ENCODE measurements at places on chromosomes 12 and 14.

GRCh38 chr12:31629756-31630732 lies 29.4 kb upstream of the ETFBKMT start:
- DNase-seq = peak; percentile 82

DNA sequence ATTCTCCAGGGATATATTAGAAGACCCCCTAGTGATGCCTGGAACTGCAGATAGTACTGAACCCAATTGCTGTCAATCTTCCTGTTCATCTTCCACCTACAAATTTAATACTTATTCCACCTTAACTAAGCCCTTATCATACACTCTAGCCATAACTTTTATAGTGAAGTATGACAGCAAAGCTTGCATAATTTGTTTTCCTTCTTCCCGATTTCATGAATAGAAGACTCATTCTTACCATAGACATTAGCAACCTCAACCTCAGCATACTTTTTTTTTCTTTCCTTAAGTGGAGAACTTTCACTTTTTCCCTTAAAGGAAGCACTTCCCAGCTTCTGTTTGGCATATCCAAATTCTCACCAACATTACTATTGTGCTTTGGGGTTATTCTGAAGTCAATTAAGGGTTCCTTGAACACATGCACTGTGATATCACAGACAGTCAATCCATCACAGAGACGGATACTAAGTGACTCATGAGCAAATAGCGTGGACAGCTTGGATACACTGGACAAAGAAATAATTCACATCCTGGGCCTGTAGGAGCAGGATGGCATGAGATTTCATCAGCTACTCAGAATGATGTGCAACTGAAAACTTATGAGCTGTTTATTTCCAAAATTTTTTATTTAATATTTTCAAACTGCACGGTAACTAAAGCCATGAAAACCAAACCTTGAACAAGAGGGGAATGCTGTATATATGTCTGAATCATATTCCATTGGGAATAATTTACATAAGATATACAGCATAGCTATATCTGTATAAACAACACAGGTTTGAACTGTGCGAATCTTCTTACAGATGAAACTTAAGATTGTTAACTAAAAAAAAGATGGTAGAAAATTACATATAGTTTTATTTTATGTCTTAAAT lies 63.9 kb downstream of the SYT1 start:
- DNase-seq = peak; percentile 30

- no peak for DNase-seq
Measured at GRCh38 chr12:13817131-13817530, 164.3 kb downstream of the GRIN2B start.

DNA sequence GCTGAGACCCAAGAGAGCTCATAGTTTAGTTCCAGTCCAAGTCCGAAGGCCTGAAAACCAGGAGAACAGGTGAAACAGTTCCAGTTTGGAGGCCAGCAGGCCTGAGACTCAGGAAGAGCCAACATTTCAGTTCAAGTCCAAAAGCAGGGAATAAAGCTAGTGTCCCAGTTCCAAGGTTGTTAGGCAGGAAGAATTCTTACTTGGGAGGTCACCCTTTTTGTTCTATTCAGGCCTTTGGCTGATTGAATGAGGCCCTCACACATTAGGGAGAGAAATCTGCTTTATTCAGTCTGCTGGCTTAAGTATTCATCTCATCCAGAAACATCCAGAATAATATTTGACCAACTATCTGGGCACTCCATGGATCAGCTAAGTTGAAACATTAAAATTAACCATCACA lies 294.6 kb downstream of the PCNX1 start:
- no peak for DNase-seq

DNA sequence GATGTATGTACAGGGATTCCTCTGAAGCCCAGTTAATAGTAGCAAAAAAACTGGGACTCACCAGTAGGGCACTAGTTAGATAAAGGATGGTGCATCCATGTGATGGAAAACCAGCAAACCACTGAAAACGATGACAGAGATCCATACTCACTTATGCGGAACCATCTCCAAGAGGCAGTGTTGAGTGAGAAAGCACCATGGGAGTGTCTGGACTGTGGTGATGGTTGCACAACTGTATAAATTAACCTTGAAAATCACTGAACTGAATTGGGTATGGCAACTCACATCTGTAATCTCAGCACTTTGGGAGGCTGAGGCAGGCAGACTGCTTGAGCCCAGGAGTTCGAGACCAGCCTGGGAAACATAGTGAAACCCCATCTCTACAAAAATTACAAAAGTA lies 53.6 kb upstream of the ZFP36L1 start:
- no peak for DNase-seq

GRCh38 chr12:116879509-116880212 lies 1.6 kb downstream of the HRK start:
- DNase-seq = no peak

- no peak for DNase-seq
Measured at GRCh38 chr12:47166365-47166764, 86.6 kb upstream of the AMIGO2 start.

GRCh38 chr14:63565448-63565847 lies 22.3 kb upstream of the PPP2R5E start:
- DNase-seq = no peak

- DNase-seq = no peak
Measured at GRCh38 chr12:5480218-5480937, 48.5 kb downstream of the NTF3 start.

DNA sequence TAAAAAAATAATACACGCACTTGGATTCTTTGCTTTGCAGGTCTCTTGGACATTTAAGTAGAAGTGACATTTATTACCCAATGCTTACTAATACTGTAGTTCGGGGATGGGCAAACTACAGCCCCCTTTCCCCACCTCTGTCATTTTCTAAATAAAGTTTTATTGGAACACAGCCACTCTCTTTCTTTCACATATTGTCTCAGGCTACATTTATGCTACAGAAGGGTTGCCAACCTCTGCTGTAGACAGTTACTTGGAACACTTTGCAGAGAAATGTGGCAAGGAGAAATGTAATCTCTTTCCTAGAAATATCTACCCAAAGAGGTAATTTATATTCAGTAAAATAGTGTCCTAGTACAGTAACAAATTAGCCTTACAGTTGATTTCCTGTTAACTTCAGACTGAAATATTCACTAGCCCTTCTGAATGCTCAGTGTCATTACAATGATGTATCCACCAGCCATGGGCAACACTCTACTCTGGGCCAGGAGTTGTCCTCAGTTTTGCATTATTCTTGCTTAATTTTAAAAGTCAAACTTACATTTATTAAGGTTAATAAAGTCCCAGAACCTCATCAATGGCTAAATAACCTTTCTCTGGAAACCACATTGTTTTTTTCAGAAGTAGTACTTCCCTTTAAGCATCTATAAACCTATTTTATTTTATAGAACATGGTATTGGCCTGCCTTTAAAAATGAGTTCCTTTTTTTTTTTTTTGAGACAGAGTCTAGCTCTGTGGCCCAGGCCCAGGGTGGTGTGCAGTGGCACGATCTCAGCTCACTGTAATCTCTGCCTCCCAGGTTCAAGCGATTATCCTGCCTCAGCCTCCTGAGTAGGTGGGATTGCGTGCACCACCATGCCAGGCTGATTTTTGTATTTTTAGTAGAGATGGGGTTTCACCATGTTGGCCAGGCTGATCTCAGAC lies 269.6 kb upstream of the AMIGO2 start:
- no peak for DNase-seq

- no peak for DNase-seq
Measured at GRCh38 chr12:84644908-84645307, 267.7 kb downstream of the SLC6A15 start.

DNA sequence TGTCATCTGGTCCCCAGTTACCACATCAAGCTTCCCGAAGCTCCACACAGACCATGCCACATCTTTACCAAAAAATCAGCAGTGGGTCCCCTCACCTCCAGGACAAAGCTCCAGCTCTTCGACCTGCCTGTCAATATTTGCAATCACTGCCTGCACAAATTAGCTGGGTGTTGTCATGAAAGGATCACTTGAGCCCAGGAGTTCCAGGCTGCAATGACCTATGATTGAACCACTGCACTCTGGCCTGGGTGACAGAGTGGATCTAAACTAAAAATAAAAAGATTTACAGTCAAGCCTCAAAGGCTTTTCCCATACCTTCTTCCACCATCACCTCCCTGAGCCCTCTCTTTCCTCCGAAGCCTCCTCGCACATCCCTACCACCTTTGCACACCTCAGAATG lies 7.2 kb downstream of the CD4 start:
- no peak for DNase-seq

- DNase-seq = peak; percentile 53
Measured at GRCh38 chr12:11059784-11060183, 2.3 kb downstream of the TAS2R46 start.

DNA sequence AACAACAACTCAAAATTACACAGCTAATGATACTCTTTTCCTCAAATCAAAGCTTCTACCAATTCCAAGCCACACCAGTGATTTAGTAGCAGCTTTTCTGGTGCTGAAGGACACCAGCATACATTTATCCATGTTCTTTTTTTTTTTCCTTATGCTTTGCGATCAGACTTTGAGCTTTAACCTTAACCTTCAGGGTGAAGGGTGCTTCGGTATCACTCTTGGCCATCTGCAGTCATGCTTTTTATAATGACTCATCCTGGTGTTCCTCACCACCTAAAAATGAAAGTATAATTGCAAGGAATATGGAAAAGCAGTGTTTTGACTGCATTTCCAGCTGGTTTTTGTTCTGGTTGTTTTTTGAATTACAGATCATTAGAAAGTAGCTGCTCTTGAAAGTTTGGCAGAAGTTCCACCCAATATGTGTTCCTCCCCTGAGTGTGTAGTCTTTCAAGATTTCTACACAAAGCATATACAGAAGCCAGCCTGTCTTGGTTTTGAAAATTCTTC lies 1.3 kb upstream of the SLC41A2 start:
- peak; percentile 59 for DNase-seq

GRCh38 chr12:111995782-111996480 lies 17.0 kb downstream of the TMEM116 start:
- no peak for DNase-seq

DNA sequence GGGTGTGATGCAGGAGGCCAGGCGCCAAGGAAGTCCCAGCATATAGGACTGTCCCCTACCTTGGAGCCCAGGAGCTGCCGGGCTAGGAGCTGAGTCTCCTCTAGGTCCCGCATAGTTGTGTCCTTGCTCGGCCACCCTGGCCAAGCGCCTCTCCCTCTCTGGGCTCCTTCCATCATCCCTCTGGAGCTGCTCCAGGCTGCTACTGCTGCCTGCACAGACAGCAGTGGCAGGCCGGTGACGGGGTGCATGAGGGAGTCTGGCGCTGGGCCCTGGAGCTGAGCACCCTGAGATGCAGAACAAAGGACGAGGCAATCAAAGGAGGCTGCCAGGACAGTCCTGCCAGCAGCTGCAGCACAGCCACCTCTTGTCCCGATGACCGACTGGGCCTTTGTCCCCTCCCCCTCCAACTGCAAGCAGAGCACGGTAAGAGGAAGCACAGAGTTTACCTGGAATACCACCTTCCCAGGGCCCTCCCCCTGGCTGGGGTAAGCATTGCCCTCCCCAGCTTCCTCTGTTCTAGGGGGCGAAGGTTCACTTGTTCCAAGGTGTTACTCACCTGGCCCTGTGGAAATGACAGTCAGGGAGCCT lies 10.4 kb downstream of the DTX1 start:
- DNase-seq = no peak

- DNase-seq = no peak
Measured at GRCh38 chr12:46186088-46186487, 82.8 kb downstream of the SLC38A1 start.

- DNase-seq = peak; percentile 67
Measured at GRCh38 chr12:15208140-15208539, 13.1 kb downstream of the RERG start.

DNA sequence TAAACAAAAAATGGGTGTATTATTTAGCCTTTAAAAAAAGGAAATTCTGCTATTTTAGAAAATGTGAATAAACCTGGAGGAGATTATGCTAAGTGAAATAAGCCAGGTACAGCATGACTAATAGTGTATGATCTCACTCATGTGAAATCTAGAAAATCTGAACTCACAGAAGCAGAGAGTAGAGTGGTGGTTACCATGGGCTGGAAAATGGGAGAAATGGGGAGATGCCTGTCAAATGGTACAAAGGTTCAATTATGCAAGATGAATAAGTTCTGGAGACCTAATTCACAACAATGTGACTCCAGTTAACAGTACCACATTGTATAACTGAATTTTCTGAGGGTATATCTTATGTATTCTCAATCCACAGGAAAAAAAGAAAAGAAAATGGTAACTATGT lies 17.4 kb upstream of the LEMD3 start:
- DNase-seq = no peak

GRCh38 chr12:77160931-77161330 lies 95.6 kb upstream of the E2F7 start:
- no peak for DNase-seq

GRCh38 chr14:52922059-52922458 lies 28.8 kb downstream of the FERMT2 start:
- DNase-seq = no peak

- DNase-seq = peak; percentile 63
Measured at GRCh38 chr12:98743362-98743953, 98.4 kb downstream of the APAF1 start.

DNA sequence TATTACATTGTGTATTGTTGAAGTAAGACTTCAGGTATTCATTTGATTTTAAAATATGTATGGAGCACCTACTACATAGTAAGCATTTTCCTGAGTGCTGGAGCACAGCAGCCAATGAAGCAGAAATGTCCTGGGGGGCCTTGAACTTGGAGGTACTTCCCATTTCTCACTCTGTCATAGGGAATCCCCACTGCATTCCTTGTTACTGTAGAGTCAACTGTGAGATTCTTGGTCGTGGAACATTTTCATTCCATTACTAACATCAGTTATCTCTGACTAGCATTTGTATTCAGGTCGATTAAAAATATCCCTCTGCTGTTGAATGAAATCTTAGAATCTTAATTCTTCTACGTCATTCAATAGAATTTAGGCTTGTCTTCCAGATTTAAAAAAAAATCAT lies 66.7 kb downstream of the PDE3A start:
- DNase-seq = peak; percentile 82

- DNase-seq = no peak
Measured at GRCh38 chr14:36817071-36817930, 155.6 kb downstream of the PAX9 start.

DNA sequence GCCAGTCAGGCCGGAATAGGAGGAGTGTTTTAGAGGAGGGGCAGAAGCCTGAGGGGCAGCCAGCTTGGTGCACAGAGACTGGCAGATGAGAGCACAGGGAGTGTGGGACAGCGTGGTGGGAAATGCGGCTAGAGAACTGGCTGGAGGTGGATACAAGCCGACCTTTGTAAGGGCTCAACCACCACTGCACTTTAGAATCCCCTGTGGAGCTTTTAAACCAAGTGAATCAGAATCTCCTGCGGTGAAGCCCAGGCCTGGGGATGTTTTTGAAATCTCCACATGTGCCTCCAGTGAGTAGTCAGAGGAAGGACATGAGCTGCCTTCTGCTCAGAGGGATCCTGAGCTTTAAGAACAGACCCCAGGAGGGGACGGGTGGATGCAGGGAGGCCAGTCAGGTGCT lies 10.9 kb upstream of the PCED1B start:
- DNase-seq = peak; percentile 96
